ENCODE measurements at places on chromosomes 6 and 20. TPM values are rescaled to one million over a fixed set of nuclear protein-coding genes. Genes with fewer than 3 reads are reported as not detected.
A peak's percentile ranks its signal among the peaks of the same experiment; 100 is the strongest.

DNA sequence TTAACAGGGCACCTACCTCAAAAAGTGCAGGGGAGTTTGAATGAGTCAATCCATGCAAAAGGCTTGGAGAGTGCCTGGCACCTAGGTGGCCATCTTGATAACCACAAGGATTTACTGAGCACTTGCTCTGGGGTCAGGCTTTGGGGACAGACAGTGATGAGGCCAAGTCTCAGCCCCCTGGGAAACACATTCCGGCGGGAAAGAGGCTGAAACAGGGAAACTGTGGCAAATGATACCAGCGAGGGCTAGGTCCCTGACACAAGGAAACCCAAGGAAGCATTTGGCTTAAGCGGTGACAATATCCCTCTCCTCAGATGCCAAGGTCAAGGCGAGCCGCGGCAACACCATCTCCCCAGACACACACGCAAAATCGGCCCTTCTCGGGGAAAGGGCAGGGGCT is 527 bp upstream of the DOK5 start:
- no peak for DNase-seq

GRCh38 chr6:2920671-2921112 is 17.6 kb upstream of the SERPINB9 start:
- no peak for DNase-seq

GRCh38 chr6:28824793-28825731 is 98.7 kb downstream of the TRIM27 start:
- DNase-seq, result no peak

- no peak for DNase-seq
These were observed 91.5 kb downstream of the RIN2 start for GRCh38 chr20:19849341-19850197.

- DNase-seq, result no peak
These were observed 234.9 kb downstream of the BCKDHB start for GRCh38 chr6:80341330-80341729.

DNA sequence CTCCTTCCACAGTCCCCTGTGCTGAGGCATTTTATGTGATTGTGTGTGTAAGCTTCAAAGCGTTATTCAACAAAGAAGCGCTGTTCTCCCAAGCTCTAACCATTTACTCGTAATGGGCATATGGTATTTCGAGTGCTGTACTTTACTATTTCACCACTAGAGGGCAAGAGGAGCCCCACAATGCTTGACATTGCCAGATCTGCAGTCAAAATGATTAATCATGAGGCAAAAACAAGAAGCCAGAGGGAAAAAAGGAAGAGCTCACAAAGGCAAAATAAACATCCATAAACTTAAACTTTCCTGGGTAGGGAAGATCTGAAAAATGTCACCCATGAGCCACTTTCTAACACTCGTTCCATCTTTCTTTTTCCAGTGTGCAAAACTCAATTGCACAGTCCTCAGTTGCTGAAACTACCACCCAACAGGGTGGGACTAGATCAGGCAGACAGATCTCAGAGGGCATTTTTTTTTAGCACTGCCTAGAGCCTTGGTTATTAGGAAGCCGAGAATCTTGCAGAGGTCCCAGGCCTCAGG is 215.0 kb upstream of the PLCB4 start:
- DNase-seq, result peak; percentile 85

DNA sequence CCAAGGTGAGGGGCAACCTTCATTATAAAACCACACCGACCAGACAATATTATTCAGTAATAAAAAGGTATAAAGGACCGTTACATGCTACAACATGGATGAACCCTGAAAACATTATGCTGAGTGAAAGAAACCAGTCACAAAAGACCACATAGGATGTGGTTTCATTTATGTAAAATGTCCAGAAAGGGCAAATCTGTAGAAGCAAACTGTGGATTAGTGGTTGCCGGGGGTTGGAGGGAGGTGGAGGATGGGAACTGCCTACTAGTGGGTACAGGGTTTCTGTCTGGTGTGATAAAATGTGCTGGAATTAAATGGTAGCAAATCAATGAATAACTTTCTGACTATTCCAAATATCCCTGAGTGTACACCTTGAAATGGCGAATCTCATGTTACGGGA is 10.2 kb upstream of the PRND start:
- DNase-seq, result no peak

DNA sequence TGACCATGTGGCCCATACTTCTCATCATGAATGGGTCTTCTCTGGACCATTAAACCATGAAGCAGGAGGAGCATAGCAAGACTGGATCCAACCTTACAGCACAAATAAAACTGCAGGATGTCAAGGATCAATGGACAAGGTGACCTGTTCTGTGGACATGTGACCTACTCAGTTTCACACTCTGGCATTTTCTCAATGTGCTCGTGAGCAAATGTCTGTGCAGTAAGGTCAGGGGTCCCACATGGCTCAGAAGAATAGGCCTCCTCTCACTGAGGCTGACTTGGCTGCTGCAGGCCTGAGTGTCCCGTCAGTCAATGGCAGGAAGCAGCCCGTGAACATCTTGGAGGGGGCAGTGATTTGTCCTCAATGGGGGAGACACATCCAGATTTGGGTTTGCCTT is 60.2 kb upstream of the IL20RA start:
- no peak for DNase-seq

DNA sequence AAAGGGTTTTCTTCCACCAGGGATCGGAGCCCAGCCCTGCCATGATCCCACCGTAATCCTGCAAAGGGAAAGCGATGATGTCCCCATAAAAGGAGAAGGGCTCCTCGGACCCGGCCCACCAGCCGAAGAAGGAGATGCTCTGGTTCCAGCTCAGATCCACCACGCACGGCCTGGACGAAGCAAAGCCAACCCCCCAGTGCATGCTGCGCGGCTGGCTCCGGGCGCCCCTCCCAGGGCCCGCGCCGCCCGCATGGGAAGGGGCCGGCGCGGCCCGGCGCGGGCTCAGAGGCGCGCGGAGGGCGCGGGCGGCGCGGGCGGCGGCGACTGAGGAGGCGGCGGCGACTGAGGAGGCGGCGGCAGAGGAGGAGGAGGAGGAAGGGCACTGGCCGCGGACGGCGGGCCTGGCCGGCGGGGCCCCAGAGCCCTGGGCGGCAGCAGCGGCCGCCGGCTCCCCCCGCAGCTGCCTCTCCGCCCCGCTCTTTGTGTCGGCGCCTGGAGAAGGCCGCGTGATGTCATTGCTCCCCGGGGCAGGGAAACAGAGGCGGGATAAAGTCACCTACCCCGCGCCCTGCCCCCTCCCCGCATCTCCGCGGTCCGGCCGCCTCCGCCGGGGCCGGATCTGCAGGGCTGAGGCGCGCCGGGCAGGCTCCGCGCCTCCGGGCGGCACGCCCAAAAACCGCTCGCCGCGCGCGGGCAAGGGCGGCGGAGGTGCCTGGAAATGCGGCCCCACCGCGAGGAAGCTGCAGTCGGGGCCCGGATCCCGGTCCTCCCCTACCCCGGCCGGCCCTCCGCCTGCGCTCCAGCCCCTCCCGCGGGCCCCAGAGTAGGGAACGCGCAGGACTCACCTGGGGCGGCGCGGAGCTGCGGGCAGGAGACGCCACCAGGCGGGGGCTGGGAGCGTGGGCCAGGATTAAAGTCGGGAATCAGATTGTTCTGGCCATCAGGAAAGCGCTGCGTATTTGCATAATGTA is at the start of gene FAXC:
FAXC (minus strand) TSS at position 504 of the 971 bp plus-strand sequence; CDS start at position 202, 302 bp downstream.
- no peak for DNase-seq

DNA sequence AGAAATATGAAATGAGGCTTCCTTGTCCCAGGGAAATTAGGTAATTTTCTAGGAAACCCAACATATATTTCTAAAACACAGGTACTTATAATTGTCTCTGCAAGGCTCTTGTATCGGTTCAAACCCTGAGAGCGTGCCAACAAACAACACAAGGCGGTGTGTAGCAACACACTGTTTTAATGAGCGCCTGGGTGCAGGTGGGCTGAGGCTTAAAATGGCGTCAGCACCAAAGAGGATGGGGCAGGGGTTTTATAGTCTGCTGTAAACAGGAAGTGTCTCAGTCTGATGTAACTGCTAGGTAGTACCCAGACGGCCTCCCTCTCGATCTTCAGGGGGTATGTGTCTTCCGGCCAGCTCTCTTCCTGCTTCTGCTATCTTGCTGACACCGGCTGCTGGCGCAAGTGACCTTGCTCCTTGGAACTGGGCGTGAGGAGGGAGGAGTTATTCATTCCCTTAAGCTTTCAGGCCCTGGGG is 69.7 kb downstream of the EPB41L2 start:
- peak; percentile 52 for DNase-seq

NRSN1 gene
- not detected for total RNA-seq

IL17A gene
- not detected for total RNA-seq

CLDN20 gene
- not detected for total RNA-seq

SRMS gene
- total RNA-seq, result not detected

THBD gene
- 0.07 TPM for total RNA-seq

BHLHE23 gene
- total RNA-seq, result not detected

FOXS1 gene
- not detected for total RNA-seq

EEF1A2 gene
- total RNA-seq, result 88.1 TPM

IP6K3 gene
- 6.8 TPM for total RNA-seq

TCF15 gene
- not detected for total RNA-seq

SMLR1 gene
- total RNA-seq, result not detected
